ENCODE measurements at places on chromosomes 6 and 20. TPM values are rescaled to one million over a fixed set of nuclear protein-coding genes. Genes with fewer than 3 reads are reported as not detected.

Gene PHACTR1
- total RNA-seq = 8.3 TPM

Gene NR2E1
- total RNA-seq = not detected

GRCh38 chr20:24998631-24999445 lies 6.3 kb upstream of the APMAP start:
- no peak for DNase-seq

GRCh38 chr6:31058128-31058894 lies 48.0 kb downstream of the MUC22 start:
- DNase-seq = no peak

All from uterus (tissue), 4 donors.